CD4-positive, alpha-beta T cell treated with Interleukin-21 for 1 hour (primary cell): ENCODE measurements at places on chromosomes 5 and 9.

- no peak for DNase-seq
Observed at GRCh38 chr9:92180669-92181181, 65.5 kb upstream of the SPTLC1 start.

DNA sequence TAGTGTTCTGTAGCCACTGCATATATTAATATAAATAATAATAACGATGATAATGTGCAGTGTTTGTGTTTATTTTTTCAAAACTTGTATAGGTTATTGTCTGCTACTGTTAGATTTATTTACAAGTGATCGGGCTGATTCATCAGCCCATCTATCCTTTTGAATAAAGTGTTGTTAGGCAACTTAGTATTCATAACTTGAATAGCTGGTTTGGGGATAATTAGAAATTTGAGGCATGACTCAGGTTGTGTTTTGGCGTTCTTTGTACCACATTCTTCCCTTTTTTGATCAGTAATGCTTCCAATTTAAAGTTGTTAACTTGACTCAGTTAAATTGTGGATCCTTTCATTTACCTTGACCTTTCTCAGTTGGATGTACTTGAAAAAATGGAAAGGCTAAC, 69.7 kb downstream of the FOCAD start:
- DNase-seq = no peak

DNA sequence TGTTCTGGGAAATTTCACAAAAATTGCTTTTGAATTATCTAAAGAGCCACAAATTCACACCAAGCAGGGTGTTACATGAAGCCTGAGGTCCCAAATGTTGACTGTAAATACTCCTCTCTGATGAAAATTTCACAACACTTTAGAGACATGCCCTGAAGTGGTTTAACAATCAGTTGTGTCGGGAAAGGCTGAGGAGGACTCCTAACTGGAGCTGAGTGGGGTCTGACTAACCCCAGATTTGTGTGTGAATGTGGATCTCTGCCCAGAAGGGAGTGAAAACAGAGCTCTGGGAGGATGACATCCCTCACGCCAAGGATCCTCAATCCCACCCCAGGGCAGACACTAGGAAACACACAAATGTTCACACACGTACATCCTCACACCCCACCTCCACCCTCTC, 31.1 kb upstream of the GRXCR2 start:
- no peak for DNase-seq

DNA sequence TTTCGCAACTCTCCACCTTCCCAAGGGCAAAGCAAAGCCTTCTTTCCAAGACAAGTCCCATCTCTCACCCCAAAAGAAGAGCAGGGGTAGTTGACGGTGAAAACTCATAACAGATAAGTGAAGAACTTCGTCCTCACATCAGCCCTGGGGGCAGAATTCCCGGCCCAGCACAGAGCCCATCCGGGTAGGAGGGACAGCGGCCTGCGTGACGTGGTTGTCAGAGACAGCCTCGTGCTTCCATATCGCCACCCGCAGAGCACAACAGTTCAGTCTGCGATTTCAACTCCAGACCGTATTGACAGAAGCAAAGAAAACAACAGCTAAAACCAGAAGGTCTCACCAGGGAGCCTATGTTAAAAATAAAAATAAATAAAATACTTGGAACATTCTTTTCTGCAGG, 273.2 kb downstream of the SYK start:
- no peak for DNase-seq

DNA sequence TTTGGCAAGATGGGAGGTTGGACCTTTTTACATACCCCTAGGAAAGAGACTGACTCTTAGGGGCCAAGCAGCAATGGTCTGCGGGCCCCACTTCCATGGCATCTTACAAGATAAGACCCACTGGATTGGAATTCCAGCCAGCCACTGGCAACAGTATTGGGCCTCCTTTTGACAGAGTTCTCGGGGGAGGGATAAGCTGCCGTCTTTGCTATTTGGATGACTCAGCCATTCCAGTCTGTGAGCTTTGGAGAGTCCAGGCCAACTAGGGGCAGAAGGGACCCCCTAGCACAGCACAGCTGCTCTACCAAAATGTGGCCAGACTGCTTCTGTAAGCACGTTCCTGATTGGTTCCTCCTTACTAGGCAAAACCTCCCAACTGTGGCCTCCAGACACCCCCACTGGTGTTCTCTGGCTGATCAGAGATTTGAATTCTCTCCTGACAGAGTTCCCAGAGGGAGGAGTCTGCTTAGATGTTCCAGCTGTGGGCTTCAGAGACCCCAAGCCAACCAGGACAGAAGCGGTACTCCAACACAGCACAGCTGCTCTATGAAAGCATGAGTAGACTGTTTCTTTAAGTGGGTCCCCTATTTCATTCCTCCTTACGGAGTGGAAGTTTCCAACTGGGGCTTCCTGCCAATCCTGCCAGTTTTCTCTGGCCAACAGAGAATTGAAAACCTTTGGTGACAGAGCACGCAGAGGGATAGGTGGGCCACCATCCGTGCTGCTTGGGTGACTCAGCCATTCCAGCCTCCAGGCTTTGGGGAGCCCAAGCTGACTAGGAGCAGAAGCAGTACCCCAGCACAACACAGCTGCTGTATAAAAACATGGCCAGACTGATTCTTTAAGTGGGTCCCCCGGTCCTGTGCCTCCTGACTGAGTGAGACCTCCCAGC, 672.1 kb upstream of the RIOK2 start:
- DNase-seq = no peak

DNA sequence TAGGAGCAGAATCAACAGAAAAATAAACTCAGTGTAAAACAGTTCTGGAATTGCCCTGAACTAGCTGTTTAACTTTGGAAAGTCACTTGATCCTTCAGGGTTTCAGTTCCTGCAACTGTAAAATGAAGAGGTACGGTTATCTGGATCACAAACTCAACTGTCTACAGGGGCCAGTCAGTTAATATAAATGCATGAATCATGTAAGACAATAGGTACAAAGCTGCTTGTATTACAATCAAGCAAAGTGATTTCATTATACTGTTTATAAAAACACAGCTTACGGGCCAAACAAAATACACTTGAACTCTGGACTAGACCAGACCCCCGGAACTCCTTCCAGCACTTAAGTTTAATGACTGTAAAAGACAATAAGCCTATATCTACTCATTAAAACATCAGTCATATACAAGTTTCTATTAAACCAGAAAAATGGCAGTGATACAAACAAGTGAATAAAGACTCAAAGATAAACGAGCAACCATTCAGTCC, 73.0 kb downstream of the MRPS27 start:
- no peak for DNase-seq

DNA sequence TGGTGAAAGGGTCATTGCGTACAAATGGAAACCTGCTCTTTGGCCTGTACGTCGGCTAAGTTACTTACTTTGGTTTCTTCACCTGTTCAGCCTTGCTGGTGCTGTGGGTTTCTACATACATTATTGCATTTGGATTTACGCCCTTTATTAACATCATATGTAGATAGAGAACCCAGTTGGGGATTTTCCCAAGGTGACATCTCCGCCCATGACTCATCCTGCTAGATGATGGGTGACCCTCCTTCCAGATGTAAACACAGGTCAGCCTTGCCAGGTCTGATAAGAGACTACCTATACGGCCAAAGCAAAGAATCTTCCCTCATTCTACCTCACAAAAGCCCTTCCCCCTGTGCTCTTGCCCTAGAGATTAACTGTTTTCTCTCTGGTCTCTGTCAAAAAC, 360.9 kb downstream of the KDM4C start:
- no peak for DNase-seq

DNA sequence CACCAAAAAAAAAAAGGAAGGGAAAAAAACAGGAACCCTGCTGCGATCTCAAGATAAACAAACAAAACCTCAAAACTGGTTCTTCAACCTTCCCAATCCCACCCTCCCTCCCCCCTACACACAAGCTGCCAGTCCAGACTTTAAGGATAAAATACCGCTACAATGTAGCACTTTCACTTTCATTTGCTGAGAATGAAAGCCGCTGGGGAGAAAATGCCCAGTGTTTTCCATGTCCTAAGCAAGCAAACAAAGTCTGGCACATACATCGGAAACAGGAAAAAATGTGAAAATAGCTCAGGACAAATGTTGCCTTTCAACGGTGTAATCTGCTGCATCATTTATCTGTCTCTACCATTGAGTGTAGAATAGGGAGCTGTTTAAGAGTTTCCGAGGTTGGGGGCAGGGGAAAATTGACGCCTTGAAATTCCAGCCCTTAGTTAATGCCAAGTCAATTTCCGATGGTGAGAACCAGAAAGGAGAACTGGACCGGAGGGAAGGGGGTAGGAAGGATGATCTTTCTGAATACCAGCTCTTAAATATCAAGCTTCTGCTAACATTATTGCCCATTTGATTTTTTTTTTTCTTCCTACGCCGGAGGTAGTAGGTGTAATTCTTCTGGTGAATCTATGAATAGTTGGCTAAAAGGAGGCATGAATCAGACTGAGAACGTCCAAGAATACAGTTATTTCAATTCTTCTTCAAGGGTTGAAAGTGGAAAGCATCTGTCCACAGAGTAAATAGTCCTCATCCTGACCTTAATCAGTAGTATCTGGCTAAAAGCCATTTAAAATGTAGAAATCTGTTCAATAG, 1.2 kb upstream of the ADAMTS6 start:
- DNase-seq = peak; percentile 47

GRCh38 chr5:171080186-171080938, 218.5 kb downstream of the RANBP17 start:
- DNase-seq = no peak

GRCh38 chr5:85205430-85205829, 820.8 kb upstream of the EDIL3 start:
- no peak for DNase-seq

- DNase-seq = no peak
Observed at GRCh38 chr5:164721116-164721515, 1215.7 kb downstream of the MAT2B start.

DNA sequence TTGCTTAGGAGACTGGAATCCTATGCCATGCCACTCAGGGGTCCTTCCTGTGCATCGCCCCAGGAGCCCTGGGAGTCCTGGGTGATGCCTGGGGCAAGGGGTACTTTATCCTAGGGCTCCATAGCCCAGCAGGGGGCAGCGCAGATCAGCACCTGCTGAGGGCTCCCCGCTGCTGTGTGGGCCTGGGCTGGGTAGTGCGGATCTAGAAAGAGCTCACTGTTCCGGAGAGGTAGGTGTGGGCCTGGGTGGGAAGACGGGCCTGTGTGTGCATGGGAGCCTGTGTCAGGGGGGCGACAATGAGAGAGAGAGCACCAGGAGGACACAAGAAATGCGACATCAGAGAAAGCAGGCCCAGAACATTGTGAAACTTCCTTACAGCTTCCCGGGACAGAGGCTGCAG, 11.4 kb upstream of the DAB2IP start:
- no peak for DNase-seq
